ENCODE measurements at places on chromosomes 1 and 21. TPM values are rescaled to one million over a fixed set of nuclear protein-coding genes. Genes with fewer than 3 reads are reported as not detected.

Gene SLC2A5
- total RNA-seq = 0.19 TPM

GRCh38 chr1:58573705-58574591, 3.1 kb downstream of the TACSTD2 start:
- H3K27ac ChIP-seq = no peak overlapping the region
- H3K4me3 ChIP-seq = no peak overlapping the region
- no peaks in the 10 kb centered on the region for H3K36me3 ChIP-seq

- no peaks in the 10 kb centered on the region for H3K36me3 ChIP-seq
- no peak overlapping the region for H3K4me3 ChIP-seq
- H3K4me1 ChIP-seq = no peaks in the 10 kb centered on the region
- no peak overlapping the region for H3K27ac ChIP-seq
- DNase-seq = no peak
- H3K27me3 ChIP-seq = no peaks in the 10 kb centered on the region
These were observed 123.6 kb downstream of the TGFB2 start for GRCh38 chr1:218468711-218469110.

Gene SPRR1B
- total RNA-seq = not detected

DNA sequence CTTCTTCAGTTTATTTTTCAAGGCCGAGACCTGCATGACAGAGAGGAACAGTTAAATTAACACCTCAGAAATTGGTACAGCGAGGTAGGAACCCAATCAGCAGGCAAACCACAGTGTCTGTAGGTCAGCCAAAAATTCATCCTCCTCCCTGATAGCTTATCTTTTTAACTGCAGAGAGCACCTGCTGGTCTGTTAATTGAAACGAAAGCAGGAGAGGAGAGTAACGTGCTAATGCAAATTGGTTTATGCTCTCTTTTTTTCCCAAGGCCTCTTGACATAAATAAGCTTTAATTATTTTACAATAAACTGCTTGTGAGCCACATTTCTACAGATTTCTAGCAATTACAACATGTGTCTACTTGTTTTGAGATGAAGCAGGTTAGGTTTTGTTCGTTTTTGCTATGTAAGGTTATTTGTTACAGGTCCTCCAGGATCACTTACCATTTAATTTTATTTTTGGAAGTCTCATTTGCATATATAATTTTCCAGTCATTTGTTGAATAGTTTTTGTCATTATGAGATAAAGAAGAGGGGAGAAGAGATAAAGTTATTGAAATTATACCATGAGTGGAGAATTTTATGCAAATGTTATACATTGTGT, 179.9 kb downstream of the DENND1B start:
- no peaks in the 10 kb centered on the region for H3K4me1 ChIP-seq
- H3K27me3 ChIP-seq = no peaks in the 10 kb centered on the region
- no peaks in the 10 kb centered on the region for H3K36me3 ChIP-seq
- H3K4me3 ChIP-seq = no peak overlapping the region

Gene KRTAP23-1
- not detected for total RNA-seq

Measured in naive thymus-derived CD4-positive, alpha-beta T cell (primary cell).